Neural crest cell (in vitro differentiated cells): ENCODE measurements at places on chromosomes 13 and 19. TPM values are rescaled to one million over a fixed set of nuclear protein-coding genes. Genes with fewer than 3 reads are reported as not detected.

Gene ZNF763
- total RNA-seq = 2.9 and 4.5 TPM in 2 replicates

Gene SLC10A2
- total RNA-seq = 0.07 and 0.09 TPM in 2 replicates

Gene SOX21
- total RNA-seq = 71.8 and 79.5 TPM in 2 replicates

Gene ABCC4
- 21.8 and 24.8 TPM in 2 replicates for total RNA-seq

Gene NLRP7
- total RNA-seq = not detected in 2 replicates

Gene ZNF181
- 6.3 and 8.0 TPM in 2 replicates for total RNA-seq

Gene PSG11
- total RNA-seq = not detected in 2 replicates

Gene SH2D3A
- not detected in 2 replicates for total RNA-seq

Gene KCNN4
- total RNA-seq = 2.2 and 2.8 TPM in 2 replicates
